Stimulated activated CD8-positive, alpha-beta memory T cell treated with anti-CD3 and anti-CD28 coated beads, Interleukin-4, amount 100 ng/mL, for 1 hour (primary cell): ENCODE measurements at places on chromosomes 12 and 14.

- no peak for DNase-seq
These were observed 17.3 kb downstream of the KRT7 start for GRCh38 chr12:52250048-52250990.

DNA sequence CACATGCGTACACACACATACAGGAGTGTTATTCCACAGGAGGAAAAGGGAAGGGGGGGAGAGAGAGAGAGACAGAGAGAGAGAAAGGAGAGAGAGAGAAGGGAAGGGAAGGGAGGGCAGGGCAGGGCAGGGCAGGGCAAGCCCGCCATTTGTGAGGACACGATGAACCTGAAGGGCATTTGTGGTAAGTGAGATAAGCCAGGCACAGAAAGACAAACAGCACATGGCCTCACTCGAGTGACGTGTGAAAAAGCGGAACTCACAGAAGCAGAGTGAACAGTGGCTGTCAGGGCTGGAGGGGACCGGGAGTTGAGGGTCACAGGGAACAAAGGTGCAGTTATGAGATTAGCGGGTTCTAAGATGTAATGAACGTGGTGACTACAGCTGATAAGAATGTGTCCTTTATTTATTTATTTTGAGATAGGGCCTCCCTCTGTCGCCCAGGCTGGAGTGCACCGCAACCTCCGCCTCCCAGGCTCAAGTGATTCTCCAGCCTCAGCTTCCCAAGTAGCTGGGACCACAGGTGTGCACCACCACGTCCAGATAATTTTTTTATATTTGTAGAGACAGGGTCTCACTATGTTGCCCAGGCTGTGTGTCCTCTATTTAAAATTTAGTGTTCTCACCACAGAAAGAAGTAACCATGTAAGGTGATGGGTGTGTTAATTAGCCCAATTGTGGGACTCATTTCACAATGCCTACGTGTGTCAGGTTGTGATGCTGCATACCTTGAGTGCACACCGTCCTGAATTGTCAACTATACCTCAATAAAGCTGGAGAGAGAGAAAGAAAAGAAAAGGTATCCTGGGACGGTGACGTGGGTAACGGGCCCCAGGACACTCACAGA lies 18.7 kb upstream of the FBRSL1 start:
- DNase-seq = no peak

DNA sequence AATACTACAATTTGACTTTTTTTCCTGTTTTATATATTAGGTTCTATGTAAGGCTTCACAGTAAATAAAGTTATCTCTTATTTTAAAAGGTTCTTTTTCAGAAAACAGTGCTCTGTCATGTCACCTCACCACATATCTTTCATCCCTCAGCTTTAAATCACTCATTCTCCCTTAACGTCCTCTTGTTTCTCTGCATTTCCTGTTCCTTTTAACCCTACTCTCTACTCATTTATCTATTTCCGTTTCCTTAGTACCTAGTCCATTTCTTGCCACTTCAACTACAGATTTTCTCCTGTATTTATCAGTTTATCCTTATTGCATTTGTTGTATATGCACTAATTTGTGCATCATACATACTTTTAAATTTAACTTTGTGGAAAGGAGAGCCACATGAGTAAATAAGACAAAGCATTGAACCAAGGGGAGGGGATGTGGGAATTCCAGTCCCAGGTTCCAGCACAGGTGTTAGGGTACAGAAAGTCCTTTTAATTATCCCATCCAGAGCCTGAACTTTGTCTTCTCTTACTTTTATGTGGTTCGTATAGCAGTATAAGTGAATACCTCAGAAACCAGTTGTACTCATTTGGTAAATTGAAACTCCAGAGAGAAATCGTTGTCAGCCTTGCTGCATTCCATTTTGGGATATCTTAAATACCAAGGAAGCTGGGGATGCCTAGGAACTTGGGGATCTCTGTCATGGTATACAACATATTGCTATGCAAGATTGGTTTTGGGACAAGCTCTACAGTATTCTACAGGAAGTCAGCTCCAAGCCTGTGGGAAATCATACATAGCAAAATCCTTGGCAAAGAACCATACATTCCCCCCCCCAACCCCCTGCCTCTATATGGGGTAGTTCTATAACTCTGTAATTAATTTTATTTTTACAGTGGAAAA lies 120.5 kb downstream of the DIP2B start:
- DNase-seq = no peak

- no peak for DNase-seq
These were observed 247.7 kb upstream of the SFSWAP start for GRCh38 chr12:131463174-131463573.

DNA sequence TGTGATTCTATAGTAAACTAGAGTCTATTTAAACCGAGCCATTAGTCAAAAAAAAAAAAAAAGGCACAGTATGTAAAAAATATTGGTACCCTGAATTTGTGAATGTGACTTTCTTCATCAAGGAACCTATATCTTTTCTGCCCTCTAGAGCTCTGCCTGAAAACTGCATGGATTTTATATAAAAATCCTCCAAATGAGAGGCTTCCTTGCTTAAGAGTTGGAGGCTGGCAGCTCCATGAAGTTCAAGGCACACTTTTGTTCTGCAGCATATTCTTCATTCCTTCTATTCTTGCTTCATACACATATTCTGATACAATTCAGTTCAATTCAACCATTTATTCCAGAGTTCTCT lies 23.1 kb upstream of the NKX2-8 start:
- no peak for DNase-seq

GRCh38 chr14:36818794-36819384 lies 157.2 kb downstream of the PAX9 start:
- no peak for DNase-seq

GRCh38 chr12:78239544-78239943 lies 408.9 kb downstream of the NAV3 start:
- no peak for DNase-seq

DNA sequence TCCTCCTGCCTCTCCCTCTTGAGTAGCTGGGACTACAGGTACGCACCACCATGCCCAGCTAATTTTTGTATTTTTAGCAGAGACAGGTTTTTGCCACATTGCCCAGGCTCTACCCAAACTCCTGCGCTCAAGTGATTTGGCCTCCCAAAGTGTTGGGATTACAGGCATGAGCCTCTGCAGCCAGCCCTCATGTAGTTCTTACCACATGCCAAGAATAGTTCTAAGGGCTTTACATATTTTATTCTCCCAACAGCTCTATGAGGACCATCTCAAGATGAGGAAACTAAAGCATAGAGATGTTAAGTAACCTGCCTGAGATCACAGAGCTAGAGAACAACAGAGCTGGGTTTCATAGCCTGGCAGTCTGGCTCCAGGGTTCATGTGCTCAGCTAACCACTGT lies 37.9 kb upstream of the ALDH2 start:
- no peak for DNase-seq

DNA sequence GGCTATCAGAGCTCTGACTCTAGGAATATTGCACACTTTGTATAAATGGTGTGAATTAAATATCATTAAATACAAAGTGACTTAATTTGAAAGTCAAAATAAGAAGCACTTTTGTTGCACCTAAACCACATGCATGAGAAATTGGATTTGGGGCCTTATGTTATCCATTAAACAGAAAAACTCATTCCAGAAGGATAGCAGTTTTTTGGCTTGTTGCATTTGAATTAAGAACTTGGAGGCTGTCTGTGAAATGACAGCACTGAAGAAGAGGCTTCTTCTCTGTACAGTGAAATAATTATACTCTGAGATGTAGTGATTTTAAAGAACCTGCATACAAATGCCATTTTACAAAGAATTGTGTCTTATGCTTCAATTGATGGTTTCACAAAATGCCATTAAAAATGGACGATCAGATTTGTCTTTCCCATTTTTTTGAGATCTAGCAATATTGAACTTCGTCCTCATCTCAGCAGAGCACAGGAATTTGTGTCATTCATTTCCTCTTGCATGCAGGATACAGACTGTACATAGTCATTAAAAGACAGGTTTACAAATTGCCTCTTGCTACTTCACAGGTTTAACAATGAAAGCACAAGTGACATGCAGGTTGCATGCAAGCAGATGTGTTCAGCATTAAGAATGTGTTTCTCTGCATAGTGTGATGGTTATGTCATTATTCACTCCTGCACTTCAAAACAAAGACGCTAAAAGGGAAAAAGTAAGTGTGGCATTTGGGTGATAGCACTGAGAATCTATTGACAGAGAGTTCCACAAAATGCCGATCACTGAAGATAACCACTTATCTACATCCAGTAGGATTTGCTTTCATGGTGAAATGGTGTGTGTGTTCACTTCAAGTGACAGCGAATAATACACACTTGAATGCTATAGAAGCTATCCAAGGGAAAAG lies 35.9 kb upstream of the PYGL start:
- no peak for DNase-seq

- no peak for DNase-seq
These were observed 22.6 kb downstream of the SRGAP1 start for GRCh38 chr12:63867053-63867452.

DNA sequence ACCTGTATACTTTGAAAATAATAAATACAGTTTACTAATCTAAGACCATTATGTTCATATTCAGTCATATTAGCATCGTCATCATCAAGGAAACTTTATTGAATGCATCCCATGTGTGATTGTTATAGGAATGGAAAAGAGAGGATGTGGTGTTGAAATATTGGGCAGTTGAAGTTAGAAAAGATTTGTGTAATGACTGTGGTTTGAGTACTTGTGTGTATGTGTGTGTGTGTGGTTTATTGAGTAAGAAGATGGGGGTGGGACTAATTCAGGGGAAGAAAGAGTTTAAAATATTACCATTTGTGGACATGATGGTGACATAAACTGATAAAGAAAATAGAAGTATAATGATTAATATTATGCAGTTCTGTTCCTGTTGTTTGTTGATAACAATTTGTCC lies 238.7 kb upstream of the SEL1L start:
- no peak for DNase-seq

DNA sequence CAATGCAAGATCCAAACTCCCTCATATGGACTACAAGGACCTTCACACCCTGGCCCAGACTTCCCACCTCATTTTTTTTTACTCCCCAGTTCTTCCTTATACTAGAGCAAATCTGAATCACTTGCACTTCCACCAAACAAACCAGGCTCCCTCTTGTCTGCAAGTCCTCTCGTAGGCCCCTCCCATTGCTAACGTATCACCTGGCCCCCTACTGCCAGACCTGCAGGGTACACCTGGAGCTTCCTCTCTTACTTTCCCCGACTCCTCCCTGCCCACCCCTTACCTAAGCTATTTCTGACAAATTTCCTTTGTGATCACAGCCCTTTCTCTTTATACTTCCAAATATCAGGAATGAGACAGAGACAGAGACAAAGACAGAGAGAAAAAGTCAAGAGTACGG lies 463.9 kb downstream of the GALC start:
- DNase-seq = no peak

DNA sequence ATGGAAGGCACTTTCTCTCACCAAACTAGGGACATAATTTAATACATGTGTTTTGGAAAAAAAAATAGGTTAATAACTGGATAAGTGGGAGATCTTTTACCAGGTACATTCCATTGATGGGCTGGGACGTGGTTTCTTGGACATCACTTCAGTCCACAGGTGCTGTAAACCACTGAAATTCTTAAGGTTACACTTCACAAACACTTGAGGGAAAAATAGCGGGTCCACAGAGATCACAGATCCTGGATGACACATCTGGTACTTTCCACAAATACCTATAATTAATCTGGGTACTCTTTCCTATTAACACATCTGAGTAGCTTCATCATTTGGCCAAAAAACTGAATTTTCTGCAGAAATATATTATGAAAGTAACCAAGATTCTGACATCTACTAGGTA lies 85.0 kb downstream of the POLR3B start:
- DNase-seq = no peak

DNA sequence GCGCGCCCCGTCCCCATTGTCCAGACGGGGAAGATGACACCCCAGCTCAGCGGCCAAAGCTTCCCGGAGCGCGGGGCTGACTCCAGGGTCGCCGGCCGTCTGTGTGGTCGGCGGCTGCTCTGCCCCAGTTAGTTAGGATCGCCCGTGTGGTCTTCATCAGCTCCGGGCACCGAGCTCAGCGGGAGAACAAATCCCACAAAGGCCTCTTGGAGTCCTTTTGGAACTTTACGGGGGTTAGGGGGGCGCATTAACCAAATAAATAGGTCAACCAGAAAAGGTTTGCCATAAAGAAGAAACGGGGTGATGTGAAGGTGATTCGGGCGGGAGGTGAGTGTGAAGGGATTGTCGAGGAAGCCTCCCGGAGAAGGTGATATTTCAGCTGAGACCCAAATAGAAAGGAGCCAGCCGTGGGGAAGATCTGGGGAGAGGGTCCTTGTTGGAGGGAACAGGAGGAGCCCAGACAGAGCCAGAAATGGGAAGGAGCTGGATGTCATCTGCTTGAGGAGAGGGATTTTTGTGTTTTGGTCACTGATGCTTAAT lies 697 bp downstream of the ATP6V0A2 start:
- no peak for DNase-seq

DNA sequence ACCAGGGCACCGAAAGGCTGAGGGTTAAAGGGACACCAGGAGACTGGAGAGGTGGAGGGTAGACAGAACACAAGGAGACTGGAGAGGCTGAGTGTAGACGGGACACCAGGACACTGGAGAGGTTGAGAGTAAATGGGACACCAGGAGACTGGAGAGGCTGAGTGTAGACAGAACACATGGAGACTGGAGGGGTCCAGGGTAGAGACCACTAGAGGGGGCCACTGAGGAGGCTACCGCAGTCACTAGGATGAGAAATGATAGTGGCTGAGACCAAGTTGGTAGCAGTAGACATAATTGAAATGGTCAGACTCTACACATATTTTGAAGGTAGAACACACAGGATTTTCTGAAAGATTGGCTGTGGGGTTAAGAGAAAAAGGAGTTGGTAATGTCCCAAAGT lies 68.2 kb downstream of the PAH start:
- no peak for DNase-seq

DNA sequence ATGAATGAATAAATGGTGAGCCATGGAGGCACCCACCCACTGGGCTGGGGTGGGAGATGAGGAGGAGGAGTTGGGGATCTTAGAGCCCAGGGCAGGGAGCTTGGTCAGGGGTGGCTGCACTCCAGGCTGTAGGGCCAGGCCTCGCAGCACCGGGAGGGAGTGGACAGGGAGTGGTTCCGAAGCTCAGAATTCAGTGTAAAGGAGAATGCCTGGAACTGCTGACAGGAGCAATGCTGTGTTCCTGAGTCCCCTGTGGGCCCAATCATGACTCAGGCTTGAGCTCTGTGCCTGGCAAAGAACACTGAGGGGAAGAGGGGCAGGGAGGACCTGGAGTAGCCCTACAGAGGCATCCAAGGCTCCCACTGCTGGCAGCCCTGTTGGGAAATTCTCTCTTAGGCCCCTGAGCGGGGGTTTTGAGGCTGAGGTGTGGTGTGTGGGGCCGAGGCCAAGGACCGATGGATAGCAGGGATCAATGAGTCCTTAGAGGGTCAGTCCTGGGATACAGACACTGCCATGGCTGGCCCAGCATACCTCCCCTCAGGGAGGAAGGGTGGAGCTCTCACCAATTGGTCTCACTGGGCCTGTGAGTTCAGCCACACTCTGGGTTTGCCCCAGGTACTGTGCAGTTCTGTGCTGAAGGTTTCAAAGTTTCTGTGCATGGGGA lies 9.5 kb upstream of the RABGGTA start:
- DNase-seq = no peak

DNA sequence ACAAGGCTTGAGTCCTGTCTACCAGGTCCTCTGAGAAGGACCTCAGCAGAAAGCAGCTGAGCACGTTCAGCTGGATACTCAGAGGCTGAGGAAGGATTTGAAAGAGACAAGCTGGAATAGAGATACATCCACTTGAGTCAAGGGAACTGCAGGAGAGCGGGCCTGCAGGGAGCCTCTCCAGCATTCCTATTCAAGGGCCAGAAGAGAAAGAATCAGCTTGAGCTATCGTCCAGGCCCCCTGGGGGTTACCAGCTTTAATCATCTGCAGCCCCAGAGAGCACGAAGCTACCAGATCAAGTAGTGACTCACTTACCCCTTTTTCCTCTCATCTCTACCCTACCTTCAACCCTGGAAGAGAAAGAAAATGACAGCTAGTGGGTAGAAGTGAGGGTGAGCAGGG lies 80.9 kb downstream of the NDUFA12 start:
- DNase-seq = no peak
